Head of caudate nucleus (tissue), 42 donors: ENCODE measurements at places on chromosomes 16 and 17.

DNA sequence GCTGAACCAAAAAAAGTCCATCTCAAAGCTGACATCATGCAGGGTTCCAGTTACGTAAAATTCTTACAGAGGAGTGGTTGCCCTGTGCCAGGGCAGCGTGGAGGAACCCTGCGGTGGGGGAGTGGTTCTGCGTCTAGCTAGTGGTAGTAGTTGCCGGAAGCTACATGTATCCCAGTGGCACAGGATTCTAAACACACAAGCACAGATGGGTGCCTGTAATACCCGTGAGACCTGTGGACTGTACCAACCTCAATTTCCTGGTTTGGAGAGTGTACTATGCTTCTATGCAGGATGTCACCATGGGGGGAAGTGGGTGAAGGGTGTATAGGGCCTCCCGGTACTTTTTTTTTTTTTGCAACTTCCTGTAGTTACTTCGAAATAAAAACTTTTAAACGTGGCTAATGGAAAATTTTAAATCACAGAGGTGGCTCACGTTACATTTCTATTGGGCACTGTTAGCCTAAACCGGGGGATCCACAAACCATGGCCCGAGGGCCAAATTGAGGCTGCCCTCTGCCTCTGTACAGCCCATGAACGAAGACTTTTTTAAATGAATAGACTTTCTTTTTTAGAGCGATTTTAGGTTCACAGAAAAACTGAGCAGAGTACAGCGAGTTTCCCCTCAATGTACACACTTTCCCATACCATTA is 38.5 kb downstream of the TBC1D16 start:
- DNase-seq, result no peak

GRCh38 chr16:51473091-51473490 is 322.0 kb upstream of the SALL1 start:
- no peak for DNase-seq

GRCh38 chr17:37742116-37742761 is 2.6 kb downstream of the HNF1B start:
- no peak for DNase-seq

- DNase-seq, result no peak
Measured at GRCh38 chr17:74592087-74592990, at the start of gene CD300LD. TSS of gene CD300LD (minus strand) at chr17:74592283. CDS start at chr17:74592202, 81 bp downstream.

GRCh38 chr17:13204607-13205237 is 186.9 kb upstream of the ELAC2 start:
- no peak for DNase-seq

DNA sequence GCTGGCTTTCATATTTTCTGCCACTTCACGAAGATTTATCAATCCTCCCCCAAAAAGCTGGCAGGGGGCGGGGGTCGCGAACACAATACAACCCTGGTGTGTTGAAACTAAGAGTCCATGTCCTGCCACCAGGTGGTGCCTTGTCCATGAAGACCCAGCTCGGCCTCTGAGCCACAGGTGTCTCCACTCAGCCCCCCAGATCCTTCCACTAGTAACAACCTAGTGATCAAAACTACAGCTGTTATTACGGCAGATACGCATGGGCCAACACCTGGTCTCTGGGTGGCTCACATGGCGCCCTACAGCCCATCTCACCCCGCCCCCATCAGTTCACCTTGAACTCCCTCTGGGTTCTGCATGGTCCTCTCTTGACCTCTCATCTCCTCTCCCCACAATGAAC is 27.7 kb downstream of the USP7 start:
- no peak for DNase-seq

DNA sequence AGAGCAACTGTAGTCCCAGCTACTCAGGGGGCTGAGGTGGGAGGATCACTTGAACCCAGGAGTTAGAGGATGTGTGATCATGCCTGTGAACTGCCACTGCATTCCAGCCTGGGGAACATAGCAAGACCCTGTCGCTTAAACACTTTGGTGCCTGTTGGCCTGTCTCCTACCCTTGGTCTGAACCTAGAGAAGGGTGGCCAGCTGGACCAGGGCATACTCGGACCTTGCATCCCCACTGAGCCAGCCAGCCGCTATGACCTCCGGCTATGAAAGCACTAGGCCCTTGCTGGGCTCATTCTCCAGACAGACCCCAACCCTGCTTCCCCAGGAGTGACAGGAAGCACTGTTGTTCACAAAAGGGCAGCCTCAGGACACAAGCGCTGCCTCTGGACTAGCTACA is 4.6 kb downstream of the IFT20 start:
- no peak for DNase-seq

- DNase-seq, result no peak
Measured at GRCh38 chr17:51147650-51148049, 5.7 kb upstream of the NME1 start.

DNA sequence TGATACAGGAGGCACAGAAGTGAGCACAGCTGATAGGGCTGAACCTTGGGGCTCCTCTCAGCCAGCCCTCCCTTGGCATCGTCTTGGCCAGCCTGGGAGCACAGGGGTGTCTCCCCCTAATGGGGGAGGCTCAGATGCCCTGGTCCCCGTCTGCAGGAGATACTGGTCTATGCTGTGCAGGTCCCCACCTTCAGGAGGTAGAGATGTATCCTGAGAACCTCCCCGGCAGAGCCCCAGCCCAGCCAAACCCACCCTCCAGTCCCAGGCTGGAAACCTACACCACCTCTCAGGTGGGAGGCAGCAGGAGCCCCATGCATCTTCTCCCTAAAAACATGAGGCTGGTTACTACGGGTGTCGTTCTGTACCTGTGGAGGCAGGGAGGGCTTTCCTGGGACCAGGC is 38.7 kb downstream of the ABCC6 start:
- no peak for DNase-seq

DNA sequence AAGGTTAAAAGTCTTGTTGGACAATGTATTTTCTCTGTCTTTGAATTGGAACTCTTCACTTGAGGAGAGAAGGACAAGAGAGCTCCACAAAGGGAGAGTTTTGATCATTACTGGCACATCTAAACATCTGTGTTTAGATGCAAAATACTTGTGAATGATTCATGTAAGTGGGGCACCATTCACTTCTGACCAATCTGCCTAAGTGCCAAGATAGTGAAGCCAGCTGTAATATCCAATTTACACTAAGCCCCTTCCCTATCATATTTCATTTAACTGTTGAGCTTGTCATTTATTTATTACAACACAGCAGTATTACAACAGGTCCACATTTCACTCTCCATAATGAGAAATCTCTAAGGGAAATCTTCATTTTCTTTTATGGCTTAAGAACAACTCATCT is 832.3 kb upstream of the GOT2 start:
- no peak for DNase-seq

- DNase-seq, result no peak
Measured at GRCh38 chr16:6687593-6687992, 645.1 kb upstream of the RBFOX1 start.

GRCh38 chr16:84166796-84167695 is 19.8 kb downstream of the TAF1C start:
- DNase-seq, result no peak

DNA sequence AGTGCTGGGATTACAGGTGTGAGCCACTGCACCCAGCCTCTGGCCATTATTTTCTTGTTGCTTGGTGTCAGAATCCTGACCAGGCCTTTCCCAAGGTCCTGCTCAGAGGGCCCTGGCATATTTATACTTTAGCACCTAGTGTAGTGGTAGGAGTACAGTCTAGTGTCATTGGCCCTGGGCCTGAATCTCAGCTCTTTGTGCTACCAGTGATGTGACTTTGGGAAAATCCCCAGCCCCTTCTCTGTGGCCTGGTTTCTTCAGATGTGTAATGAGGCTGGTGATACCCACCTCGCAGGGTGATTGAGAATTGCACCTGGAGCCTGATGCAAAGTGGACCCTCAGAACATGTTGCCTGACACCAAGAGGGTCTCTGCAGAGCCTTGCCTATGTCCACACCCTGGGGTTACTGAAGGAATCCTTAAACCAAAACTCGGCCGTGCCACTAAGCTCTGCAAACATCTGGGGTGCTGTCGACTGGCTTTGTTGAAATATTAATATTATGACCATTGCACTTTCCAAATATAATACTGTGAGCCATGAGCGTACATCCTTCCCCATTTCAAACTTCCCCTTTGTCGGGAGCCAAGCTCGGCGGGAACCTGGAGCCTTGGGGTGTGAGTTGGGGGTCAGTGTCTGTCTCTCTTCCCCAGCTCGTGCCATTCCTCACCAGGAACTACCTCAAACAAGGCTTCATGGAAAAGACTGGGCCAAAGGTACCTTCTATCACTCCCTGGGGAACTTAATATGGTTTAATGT is 18.0 kb upstream of the RNF135 start:
- no peak for DNase-seq

GRCh38 chr17:31517524-31517923 is 126.0 kb downstream of the RAB11FIP4 start:
- DNase-seq, result peak; percentile 50

DNA sequence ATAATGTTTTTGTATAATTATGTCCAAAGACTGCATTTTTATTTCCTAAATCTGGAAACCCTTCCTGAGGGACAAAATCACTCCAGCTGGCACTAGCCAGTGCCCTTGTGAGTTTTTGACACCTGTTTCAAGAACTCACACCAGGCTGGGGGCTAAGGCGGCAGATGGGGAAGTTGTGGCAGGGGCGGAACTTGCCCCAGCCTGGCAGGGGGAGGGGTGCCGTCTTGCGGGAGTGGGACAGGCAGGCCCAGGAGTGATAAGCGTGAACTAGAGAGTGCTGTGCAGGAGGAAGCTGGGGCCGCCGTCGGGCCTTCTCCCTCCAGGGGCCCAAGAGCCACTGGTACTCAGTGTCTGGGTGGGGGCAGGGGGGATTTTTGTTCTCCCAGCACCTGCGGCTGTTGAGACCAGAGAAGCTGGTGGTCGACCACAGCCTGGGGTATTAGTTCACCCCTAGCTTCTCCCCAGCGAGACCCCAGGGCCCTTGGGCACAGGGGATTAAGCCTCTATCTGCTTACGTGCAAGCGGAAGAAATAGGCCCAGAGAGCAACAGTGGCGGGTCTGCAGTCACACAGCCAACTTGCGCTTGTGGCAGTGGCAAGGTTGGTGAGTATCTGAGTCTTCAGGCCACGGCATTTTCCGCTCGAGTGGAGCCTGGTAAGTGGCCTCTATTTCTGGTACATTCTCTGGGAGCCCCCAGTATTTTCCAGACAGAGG is 40.2 kb upstream of the PLCG2 start:
- DNase-seq, result no peak

DNA sequence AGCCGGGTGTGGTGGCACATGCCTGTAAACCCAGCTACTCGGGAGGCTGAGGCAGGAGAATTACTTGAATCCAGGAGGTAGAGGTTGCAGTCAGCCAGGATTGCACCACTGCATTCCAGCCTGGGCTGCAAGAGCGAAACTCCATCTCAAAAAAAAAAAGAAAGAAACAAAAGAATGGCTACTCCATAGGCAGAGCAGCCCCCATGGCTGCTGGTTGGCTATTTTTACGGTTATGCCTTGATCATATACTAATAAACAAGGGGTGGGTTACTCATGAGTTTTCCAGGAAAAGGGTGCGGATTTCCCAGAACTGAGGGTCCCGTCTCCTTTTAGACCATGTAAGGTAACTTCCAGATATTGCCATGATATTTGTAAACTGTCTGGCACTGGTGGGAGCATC is 76.2 kb upstream of the TMEM97 start:
- no peak for DNase-seq

DNA sequence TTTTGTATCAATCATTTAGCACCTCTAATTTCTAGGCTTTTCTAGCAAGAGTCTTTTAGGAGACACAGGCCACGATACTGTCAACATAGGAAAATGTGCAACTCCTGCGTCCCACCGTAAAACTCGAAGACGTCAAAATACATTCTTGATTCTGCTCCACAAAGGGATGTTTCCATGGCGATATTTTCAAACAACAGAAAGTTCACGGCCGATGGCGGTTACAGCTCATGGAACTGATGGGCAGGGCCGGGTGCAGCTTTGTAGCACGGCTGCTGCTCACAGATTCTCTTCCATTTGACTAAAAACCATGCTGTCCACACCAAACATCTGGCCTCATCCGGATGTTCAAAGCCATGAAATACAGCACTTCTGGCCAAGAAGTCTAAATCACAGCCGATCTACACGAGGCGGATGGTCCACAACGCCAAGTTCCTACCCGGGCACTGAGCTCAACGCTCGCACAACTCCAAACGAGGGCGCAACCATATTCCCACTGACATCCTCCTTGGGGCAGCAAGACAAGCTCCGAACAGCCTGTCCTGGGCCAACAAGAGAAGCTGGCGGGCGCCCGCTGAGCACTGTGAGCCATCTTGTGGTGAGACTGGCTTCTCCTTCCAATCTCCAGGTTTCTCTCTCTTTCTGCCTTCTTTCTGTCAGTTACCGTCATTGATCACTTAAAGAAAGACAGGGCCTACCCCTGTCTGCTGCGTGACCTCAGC is 79.8 kb downstream of the ZNF778 start:
- DNase-seq, result no peak

GRCh38 chr16:86126891-86127290 is 227.9 kb downstream of the IRF8 start:
- no peak for DNase-seq

GRCh38 chr17:38900978-38901656 is 24.3 kb upstream of the LASP1NB start:
- no peak for DNase-seq

GRCh38 chr16:3599922-3600321 is 11.5 kb downstream of the SLX4 start:
- DNase-seq, result no peak

DNA sequence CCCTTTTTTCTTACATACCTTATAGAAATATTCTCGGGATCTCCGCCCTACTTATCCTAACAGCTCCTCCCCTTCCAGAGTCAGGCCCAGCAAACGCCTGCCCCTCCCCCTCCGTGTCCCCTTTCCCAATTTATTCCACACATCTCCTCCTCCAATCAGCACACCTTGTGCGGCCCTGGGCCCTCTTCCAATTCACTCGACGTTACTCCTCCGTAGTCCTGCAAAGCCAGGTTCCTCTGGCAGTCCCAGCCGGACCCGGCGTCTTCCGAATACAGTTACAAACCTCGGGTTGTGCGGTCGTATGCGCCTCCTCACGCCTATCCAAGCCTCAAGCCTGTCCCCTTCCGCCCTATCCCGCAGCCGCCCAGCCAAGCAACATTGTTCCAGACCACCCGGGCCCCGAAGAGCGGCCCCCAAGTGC is 677 bp downstream of the CBX1 start:
- DNase-seq, result peak; percentile 57
